BJ (cell line): ENCODE measurements at places on chromosomes 2 and 18.

DNA sequence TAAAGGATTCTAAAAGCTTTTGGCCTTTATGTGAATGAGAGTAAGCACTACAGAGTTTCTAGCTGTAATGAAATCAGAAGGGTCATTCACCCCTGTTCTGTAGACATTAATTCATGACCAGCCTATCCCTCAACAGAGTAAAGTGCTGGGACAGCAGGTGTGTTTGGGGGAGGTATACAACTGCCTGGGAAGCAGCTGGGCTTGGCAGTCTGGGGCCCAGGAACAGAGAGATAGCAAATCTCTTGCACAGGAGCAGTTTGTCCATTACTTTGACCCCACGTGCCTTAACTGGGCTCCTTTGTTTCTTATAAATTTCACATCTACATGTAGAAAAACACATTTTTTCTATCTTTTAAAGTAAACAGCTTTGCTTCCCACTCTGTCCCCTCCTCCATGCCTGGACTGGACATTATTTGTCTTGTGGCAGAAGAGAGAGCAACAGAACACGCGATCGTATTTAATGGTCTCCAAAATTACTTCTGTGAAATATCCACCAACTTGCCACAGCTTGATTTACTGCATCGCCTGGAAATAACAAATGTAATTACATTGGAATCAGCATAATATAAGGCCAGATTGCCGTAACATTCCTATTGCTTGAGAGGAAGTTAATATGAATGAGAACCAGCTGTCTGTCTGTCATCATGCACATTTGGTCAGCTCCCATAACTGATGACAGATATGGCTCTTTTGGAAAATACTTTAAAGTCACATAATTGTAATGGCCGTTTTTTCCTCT, 263.8 kb downstream of the RBM43 start:
- DNase-seq = peak; percentile 93

GRCh38 chr18:48623468-48624235, 84.8 kb downstream of the CTIF start:
- peak; percentile 89 for DNase-seq

DNA sequence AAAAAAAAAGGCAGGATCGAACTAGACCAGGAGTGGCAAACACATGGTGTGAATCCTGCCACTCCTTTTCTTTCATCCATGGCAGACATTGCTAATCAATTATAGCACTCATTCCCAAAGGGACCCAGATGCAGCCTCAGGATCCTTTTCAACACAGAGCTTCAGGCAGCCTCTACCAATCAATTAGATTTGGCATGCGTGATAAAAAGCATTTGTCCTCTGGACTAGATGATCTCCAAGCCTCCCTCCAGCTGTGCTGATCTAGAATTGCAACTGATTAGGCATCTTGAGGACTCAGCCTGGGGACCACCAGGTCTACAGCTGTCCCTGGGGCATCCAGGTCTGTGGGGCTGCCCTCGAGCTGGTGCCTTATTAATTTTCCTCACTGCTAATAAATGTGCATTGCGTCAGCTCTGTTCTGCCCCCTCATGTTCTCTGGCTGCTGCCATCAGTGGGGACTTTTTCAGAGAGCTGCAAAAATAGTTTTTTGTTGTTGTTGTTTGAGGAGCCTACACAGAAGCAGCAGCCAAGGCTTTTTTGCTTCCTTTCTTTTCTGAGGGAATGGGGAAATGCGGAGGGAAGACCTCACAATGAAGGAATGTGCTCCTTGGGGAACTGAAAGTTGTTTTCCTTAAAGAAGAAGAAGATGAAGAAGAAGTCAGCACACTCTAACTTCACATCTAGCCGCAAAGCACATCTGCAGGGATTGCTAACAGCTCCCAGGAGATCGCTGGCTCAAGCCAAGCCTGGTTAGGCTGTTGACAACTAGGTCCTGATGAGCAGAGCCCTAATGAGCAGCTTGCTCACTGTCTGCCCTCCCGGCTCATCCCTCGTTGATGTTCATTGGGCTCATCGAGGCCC, 8.8 kb upstream of the ATOH8 start:
- DNase-seq = no peak

DNA sequence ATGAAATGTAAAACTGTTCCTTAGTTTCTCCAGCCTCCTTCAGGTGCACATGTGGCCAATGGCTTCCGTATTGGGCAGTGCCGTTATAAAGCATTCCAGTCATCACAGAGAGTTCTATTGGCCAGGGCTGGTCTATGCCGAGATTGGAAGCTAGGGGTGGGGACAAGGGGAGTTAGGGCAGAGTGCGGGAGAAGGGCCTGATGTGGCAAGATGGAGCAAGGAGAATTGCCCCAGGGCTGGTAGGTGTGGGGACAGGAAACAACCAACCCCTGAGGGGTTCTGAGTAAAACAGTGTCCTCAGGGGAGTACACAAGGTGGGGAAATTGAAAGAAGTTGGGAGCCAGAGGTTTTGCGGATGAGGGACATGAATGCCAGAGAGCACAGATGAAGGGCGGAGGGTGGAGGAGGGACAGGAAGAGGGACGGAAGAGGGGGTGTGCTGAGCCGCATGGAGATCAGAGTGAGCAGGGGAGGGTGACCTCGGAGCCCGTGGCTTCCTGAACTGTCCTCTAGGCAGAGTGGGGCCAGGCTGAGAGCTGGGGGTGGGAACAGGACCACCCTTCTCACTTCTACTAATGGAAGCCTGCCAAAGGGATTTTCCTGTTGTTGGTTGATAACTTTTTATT, 9.1 kb upstream of the ATP6V1C2 start:
- DNase-seq = no peak
